HEK293T (cell line): ENCODE measurements at places on chromosomes 16 and 17.

GRCh38 chr16:67457611-67458010, 23.3 kb downstream of the ATP6V0D1 start:
- DNase-seq, result no peak

DNA sequence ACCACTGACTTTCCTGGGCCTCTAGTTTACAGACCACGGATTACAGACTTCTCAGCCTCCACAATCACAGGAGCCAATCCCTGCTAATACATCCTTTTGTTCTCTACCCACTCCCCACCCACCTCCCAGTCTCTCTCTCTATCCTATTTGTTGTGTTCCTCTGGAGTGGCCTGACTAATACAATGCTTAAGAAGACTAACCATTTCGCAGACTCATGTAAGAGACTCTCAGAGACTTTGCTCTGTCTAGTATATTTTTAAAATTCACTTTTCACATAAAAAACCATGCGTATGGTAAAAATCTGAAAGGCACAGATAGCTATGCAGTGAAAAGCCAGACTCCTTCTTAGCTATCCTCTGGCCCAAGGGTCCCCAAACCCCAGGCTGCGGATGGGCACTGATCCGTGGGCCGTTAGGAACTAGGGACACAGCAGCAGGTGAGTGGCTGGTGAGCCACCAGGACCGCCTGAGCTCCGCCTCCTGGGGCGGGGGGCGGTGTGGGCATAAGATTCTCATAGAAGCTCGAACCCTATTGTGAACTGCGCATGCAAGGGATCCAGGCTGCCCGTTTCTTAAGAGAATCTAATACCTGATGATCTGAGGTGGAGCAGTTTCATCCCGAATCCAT, 7.6 kb downstream of the PIK3R6 start:
- no peak for DNase-seq

DNA sequence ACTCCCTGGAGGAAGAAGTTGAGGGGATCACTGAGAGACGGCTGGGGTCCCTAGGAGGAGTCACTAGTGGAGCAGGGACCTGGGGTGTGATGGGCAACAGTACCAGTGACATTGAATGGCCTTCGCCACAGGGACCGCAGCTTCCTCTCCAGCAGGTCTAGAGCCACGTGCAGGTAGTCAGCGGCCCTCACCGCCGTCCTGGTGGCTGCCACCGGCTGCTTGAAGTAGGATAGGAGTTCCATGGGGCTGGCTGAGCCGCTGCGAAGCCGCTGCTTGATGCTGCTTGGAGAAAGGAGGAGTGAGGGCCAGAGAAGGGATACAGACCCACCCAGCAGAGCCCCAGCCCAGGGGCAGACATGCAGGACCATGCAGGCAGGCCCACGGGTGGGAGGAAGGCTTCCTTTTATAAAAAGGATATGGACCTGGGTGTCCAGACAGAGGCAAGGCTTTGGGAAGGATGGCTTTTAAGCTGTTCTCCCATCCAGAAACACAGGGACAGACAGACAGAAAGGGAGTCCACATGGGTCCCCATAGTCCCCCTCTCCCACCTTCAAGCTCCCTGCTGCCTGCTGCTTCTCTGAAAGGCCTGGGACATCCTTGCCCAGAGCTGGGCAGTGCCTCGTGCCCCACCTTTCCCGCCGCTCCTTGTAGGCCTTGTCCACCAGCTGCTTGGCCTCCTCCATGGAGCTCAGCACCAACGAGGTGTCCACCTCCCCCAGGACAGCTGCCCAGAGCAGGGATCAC, 827 bp downstream of the MPO start:
- DNase-seq, result peak; percentile 6

- no peak for DNase-seq
Observed at GRCh38 chr17:30117675-30118081, 1.1 kb downstream of the NSRP1 start.

DNA sequence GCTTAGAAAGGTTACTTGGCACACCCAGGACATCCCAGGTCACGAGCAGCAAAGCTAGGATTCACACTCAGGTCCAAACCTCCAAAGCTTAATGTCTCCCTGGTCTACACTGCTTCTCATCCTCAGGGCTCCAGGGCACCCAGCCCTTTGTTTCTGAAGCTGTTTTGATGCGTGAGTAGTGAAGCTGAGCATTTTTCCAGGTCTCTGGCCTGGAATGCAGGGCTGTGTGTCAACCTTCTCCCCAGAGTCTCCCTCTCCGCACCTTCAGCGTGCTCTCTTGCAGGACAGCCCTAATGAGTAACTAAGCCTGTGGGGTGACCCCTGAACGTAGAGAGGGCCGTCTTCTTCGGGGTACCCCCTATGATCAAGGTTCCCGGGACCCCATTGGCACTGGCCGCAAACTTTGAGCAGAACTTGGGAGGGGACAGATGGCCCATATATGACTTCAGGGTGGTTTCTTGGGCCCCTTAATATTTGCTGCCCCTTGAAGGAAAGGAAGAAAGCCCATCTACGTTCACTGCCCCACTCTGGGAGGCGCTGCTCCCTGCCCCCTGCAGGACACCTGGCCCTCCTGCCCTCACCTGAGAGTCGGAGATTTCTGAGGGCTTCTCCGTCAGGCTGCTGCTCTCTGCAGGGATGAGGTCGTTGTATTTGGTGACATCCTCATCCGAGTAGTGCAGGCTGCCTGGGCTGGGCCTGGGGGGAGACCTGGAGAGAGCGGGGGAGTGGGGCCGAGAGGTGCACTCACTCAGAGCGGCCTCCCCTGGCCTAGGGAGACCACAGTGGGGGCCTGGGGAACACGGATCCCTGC, 36.4 kb upstream of the CDC42EP4 start:
- DNase-seq, result no peak

DNA sequence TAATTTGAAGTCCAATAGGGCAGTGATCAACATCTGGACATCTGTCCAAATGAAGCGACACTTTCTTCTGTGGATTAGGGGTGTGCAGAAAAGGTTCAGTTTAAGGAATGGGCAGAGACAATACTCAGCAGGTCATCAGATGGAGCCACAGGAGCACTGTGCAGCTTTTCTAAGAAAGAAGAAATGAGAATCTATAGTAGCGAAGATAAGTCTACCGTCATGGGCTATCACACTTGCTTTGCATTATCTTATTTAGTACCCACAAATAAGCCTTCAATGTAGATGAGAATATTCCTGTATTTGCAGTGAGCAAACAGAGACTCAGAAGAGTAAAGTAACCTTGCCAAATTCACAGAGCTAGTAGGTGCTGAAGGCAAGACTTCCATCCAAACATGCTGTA, 412.0 kb upstream of the GOT2 start:
- no peak for DNase-seq

DNA sequence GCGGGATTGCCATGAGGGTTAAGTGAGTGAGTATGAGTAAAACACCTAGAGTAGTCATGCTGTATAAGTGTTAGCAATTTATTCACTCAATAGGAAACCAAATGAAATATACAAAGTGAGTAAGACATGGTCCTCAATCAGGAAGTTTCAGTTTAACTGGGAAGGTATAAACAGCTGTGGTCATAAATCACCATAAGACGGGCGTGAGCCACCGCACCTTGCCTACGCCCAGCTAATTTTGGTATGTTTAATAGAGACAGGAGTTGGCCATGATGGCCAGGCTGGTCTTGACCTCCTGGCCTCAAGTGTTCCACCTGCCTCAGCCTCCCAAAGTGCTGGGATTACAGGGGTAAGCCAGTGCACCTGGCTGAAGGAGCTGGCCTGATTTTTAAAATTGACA, 27.0 kb downstream of the RNF135 start:
- no peak for DNase-seq

- no peak for DNase-seq
Observed at GRCh38 chr16:24580665-24581064, 41.3 kb downstream of the RBBP6 start.

DNA sequence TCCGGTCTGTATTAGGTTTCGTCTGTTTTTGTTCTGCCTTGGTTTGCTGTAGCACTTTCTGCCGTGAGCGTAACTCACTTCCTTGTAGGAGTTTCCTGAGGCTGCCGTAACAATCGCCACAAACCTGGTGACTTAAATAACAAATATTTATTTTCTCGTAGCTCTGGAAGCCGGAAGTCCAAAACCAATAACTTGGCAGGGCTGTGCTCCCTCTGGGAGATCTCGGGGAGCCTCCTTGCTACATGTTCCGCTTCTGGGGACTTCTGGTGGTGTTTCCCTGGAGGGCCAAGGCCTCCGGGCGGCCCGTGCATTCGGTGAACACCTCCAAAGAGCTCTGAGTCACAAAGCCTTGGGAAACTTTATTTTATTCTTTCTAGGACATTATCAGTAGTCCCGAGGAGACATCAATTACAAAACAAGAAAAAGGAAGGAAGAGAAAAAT, 6.8 kb upstream of the WDR45B start:
- no peak for DNase-seq
